ENCODE measurements at places on chromosomes 3 and 15.

- DNase-seq: no peak
These were observed 47.2 kb downstream of the MCF2L2 start for GRCh38 chr3:183381179-183381578.

DNA sequence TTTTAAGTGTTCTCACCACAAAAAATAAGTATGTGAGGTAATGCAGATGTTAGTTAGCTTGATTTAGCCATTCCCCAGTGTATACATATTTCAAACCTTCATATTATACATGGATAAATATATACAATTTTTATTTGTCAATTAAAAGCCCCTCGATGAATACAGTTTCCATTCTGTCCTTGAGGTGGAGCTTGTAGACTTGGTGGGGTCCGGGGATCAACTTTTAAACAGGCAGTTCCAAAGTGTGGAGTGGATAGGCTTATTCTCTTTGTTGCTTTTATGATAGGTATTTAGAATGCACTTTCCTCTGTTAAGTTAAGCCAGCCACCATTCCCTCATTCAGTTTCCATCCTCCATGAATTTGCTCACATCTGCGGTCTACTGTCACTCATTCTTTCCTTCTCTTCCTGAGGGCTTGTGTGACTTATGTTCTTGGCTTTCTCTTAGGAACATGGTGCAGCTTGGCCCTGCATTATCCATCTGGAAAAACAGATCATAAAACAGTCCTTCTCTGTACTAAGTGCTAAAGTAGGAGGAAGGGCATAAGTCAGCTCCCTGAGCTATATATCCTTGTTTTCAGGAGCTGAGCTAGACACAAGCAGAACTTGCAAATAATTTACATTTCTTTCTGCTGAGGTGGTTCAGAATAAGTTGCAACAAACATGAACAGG, 149.1 kb downstream of the NFKBIZ start:
- no peak for DNase-seq

DNA sequence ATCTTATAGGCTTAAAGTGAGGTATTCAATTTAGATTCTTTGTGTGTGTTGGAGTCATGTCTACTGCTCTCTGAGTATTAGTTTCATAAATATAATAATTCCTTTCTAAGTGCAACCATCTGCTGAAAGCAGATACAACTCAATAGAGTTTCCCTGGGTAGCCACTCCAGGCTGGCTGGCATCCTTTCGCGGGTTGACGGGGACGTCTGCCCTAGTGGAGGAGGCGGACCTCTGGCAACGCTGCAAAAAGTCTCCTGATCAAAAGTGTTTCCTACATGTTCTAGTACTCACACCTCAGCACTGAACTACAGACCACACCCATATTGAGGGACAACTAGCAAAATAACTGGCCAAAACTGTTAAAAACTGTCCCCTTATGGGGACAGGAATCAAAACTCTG, 2.5 kb downstream of the MOBP start:
- DNase-seq: no peak

GRCh38 chr3:79310016-79310415, 457.8 kb downstream of the ROBO1 start:
- DNase-seq: no peak

Data from thyroid gland (tissue), 4 donors.